Stimulated activated CD8-positive, alpha-beta memory T cell treated with anti-CD3 and anti-CD28 coated beads, Interleukin-12 subunit alpha, Interleukin-12 subunit beta, amount 100 ng/mL, for 4 hours (primary cell): ENCODE measurements at places on chromosomes 1 and 21.

DNA sequence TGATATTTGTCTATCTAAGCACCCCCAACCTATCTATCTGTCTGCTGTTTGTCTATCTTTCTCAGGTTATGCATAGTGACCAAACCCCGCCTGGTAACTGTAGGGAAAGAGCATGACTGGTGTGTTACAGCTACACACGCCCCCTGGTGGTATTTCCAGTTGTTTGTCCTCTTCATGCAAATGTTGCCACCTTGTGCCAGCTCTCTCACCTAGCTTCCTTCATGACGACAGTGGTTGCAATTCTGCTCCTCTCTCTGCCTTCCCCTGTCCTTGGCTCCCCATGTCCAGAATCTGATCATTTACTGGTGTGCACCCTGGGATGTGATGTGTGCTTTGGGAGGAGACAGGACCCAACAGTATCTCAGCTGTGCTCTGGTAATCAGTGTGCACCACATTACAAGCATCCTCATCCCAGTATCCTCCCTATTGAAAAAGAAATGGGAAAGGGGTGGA lies 8.1 kb upstream of the INKA2 start:
- DNase-seq: peak; percentile 26

GRCh38 chr1:225250432-225250831 lies 177.4 kb downstream of the LBR start:
- no peak for DNase-seq

GRCh38 chr1:191699343-191699742 lies 458.9 kb upstream of the RGS18 start:
- DNase-seq: no peak

- no peak for DNase-seq
Measured at GRCh38 chr1:82287556-82287955, 486.8 kb downstream of the ADGRL2 start.

DNA sequence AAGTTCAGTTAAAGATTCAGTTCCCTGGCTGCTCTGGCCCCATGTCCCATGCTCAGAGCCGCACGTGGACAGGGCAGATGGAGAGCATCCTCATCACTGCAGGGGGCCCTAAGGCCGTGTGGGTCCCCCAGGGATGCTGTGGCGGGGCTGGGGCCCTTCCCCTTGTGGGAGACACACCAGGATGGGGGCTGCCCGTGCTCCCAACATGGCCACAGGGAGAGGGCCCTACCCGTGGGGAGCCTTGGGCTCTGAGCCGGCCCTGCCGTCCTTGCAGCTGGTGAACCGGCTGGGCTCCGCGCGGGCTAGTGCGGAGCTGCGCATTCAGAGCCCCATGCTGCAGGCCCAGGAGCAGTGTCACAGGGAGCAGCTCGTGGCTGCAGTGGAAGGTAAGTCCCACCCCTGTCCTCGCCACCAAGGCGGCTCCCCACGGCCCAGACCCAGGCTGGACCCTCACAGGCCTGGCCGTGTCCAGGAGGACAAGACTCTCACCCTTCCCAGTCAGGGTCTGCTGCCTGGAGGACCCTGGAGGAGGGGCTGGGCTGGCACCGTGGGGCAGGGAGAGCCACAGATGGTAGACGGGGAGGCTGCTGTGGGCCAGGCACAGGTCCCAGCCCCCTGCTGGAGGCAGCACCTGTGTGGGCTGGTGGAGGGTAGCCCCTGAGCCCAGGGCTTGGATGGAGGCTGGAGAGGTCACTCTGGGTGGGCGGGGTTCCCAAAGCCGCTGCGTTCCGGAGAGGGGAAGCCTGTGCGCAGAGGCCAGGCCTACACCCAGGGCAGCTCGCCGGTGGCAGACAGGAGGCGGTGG lies 53.8 kb downstream of the TRIM11 start:
- no peak for DNase-seq

DNA sequence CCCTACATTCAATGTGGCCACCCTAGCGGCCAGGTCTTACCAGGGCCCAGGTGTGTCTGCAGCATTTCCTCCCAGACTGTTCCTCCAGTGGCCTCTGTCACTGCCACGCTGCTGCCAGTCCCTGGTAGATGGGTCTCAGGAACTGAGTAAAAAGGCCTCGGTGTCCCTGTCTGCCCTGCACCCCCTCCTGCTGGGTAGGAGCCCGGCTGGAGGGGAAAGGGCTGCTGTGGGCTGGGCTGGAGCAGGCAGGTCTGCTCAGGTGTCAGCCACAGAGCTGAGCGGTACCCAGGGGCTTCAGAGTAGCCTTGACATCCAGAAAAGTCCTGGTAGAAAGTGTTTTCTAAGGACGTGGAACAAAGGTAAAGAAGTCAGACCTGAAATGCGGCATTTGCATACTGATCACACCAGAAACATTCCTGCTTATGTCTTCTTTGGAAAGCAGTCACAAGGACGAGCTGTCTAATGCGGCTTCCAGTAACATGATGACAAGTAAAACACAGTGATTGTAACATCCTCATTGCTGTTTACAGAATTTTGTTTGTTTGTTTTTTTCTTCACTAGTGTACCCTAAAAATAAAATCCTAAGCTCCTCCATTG lies 32.6 kb downstream of the SEC16B start:
- no peak for DNase-seq

DNA sequence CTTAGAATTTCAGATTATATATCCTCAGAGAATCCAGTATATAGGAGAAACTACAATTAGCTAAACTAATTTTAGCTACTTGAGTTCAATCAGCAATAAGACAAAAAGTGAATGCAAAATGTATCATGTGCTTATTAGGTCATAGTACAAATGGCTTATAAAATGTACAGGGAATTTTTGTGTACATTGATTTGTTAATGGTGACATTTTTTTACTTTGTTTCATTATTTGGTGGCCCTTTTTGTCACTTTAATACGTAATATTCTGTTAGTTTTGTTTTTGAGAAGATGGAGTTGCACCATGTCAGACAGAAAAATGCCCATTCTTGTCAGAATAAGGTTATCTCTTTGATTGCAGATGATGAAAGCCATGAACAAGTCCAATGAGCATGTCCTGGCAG lies 33.6 kb downstream of the CC2D1B start:
- DNase-seq: no peak
